H54 (cell line): ENCODE measurements at places on chromosomes 2 and 18.
A peak's percentile ranks its signal among the peaks of the same experiment; 100 is the strongest.

GRCh38 chr2:74414881-74415761 is 6.3 kb downstream of the C2orf81 start:
- DNase-seq = no peak

DNA sequence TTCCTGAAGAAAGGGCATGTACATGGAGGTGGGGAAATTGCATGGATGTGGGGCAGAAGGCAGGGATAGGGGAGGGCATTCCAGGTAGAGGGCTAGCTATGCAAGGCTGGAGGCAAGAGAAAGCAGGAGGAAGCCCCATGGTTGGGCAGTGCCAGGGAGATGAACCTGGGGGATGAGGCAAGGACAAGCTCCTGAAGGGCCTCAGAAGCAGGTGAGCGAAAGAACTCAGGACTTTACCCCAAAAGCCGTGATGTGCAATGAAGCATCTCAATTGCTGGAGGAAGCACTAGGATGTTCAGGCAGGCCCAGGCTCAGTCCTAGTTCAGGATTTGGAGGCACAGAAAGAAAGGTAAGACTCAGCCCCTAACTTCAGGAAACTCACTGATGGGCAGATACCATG is 117.0 kb upstream of the EPAS1 start:
- DNase-seq = no peak

GRCh38 chr2:218155953-218156479 is 10.7 kb downstream of the CXCR1 start:
- DNase-seq = no peak

- DNase-seq = no peak
These were observed 82.5 kb downstream of the TCF7L1 start for GRCh38 chr2:85215448-85216401.

- DNase-seq = no peak
These were observed 9.3 kb upstream of the STAT1 start for GRCh38 chr2:191023235-191023679.

DNA sequence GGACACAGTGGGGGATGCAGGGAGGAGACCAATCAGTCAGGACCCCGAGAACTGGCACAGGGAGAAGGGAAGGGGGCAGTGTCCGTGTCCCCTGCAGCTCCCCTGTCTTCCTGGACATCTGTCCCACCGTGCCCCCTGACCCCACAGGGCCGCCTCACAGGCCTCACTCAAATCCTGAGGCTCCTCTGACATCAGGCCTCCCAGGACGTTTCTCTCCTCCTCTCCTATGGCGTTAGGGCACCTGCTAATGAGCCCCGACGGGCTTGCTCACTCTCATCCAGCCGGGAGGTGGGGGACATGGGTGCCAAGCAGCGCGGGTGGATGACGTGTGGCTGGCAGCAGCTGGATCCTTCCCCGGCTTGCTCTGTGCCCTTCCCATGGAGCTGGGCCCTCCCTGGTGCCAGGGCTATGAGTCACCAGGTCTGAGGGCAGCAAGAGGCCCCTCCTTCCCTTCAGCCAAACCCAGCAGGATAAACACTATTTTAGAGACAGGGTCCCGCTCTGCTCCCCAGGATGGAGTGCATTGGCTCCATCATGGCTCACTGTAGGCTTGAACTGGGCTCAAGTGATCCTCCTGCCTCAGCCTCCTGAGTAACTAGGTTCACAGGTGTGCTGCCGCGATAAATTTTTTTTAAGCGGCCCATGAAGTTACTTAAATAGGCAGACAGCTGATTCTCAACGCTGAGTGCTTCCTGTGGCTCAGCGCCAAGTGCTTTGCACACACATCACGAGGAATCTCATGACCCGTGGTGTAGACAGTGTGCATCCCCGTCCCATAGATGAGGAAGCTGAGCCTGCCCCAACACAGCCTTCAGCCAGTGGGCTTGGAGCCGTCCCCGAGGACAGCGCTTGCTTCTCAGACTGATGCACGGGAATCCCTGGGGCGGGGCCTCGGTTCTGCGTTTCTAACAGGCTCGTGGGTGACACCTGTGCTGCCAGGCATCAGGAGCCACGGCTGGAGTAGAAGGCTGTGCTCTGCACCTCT is 64.5 kb upstream of the HDAC4 start:
- DNase-seq = peak; percentile 100

GRCh38 chr2:84918430-84918829 is 13.0 kb downstream of the TMSB10 start:
- no peak for DNase-seq

DNA sequence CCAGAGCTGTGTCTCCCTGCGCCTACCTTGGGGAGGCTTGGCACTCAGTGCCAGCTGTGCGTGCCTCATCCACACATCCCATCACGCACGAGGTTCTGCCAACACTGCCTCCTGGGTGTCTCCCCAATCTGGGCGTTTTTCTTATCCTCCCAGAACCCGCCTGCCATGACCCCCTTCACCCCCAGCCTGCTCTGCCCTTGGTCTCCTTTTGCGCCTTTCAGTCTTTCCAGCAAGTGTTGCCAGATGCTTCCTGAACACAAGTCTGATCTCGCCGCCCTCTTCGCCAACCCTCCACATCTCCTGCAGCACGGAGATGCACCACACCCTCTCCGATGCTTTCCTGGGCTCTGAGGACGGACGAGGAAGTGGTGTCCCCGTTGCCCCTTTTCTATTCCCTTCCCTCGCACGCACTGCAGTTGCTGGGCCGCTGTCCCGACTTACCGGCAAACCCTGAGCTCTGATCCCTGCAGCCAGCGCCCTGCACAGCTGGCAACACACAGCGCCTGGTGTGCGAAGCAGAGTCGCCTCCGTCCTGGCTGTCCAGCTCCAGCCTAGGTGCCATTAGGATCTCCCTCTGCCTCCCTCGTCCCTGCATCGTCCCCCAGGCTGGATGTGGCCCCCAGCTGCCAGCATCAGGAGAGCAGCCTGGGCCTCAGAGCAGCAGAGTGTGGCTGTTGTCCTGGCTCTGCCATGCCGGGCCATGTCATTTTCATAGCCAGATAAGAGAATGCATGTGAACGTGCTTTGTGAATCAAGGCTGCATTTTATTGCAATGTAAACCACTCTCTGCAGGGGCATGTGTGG is 22.6 kb upstream of the ALLC start:
- DNase-seq = no peak

DNA sequence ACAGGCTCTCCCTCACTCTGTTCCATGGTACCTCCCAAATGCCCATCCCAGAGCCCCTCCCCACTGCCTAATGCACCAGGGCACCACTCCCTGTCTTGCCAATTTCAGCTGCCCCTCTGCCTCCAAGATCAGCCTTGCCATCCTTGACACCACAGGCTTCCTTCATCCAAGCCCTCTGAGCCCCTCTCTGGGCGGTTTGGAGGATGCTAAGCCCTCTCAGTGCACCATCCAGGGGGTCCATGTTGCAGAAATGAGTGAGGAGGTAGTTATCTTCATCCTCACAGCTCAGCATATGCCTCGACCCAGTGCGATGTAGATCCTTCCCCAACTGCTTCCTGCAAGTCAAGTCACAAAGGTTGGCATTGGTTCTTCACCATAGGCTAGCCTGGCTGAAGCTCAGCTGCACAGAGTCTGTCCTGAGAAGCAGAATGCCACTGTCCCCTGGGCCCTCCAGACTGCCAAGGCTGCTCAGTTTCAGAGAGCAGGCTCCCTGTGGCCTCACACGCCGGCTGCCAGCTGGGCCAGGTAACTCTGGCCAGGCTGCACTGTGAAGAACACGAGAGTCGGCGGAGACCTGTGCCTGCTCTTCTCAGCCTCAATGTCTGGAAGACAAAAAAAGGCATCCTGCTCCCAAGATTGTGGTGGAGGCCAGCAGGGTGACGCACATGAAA is 9.9 kb upstream of the MAP3K2 start:
- no peak for DNase-seq

- DNase-seq = no peak
These were observed 30.3 kb upstream of the ARHGEF4 start for GRCh38 chr2:130806370-130806769.

DNA sequence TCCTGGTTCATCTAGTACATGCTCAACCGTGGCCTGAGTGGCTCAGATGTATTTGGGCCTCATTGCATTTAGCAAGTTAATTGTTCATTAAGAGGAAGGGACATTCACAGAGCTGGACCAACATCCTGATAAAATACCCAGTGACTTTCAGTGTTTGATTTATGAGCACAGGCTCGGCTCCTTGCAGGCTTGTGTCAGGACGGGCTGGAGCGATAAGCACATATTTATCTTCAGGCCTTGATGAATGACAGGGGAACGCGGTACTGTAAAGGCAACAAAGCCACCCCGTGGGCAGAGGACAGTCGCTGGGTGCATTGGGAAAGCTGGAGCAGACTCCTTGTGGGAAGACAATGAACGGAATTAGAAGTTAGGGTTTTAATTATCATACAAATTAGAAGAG is 548.6 kb upstream of the HS6ST1 start:
- no peak for DNase-seq

- DNase-seq = no peak
These were observed 33.7 kb downstream of the MTERF4 start for GRCh38 chr2:241068136-241068941.

DNA sequence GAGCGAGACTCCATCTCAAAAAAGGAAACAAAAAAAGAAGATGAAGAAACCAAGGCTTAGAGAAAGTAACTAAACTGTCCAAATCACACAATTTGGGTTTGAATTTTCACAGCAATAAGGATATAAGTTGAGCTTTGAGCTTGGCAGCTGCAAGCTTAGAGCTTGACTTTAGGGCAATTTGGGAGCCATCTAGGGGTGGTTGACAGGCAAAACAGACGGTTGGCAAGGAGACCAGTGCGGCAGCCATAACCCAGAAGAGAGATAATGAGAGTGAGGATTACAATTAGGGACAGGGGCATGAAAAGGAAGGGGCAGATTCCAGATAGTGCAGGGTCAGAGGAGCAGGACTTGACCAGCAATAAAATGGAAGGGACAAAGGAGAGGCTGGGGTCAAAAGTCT is 382.2 kb upstream of the HNRNPA3 start:
- DNase-seq = no peak

DNA sequence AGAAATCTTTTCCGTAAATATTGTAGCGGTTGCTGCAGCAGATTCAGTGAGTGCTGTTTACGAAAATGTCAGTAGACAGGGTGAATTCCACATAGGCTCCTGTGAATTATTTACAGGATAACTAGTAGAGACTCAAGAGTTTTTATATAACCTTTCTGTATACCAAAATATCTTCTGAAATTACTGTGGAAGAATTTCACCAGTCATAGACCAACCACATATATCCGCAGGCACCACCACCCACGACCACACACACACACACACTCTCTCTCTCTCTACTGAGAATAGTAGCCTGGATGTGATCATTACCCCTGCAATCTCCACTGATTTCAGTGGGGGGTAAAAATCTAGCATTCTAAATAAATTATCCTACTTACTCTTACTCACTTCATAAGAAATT is 341.8 kb downstream of the RBM43 start:
- DNase-seq = no peak

DNA sequence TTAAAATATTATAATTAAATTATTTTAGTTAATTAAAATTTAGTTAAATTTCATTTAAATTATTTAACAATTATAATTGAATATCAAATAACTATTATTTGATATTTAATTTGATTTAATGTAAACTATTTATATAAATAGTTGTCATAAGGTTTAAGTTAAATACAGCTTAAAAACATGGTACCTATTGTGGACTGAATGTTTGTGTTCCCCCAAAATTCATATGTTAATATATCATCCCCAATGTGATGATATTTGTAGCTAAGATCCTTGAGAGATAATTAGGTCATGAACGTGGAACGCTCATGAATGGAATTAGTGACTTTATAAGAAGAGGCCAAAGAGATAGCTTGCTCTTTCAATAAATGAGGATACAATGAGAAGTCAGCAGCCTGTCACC is 505.7 kb upstream of the LRATD1 start:
- no peak for DNase-seq

- DNase-seq = no peak
These were observed 8.1 kb upstream of the SOS1 start for GRCh38 chr2:39128919-39129391.

- no peak for DNase-seq
These were observed 70.2 kb downstream of the INPP4A start for GRCh38 chr2:98514879-98515249.
